ENCODE measurements at places on chromosomes 11 and 22.

- no peak for DNase-seq
Measured at GRCh38 chr11:41775296-41775695, 315.8 kb upstream of the LRRC4C start.

DNA sequence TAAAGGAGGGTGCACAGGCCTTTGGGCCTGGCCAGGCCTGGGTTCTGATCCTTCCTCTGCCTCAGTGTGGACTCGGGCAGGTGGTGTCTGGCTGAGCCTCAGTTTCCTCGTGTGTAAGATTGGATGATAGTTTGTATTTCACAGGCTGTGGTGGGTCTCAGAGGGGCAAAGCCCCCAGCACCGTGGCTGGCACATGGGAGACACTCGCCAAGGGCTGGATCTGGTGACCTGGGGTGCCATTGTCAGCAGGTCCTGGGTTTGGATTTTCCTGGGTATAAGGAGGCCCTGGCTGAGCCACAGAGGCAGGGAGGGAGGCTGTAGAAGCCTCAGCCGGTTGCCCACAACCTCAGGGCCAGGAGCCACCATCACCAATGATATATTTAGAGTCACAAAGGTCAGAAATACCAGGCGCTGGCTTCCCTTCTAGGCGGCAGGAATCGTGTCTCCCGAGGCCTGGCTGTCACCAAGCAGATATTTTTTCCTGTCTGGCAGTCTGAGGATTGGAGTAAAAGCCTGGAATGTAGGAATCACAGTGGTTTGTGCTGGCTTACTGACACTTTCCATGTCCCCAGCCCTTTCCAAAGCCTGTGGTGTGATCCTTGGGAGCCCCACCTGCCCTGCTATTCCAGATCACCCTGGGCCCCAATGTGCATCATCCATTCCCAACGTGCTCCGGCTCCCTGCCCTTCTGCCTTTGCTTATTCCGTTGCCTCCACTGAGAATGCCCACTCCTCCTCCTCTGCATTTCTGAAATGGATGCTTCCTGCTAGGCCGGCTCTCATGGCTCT, 15.6 kb downstream of the KCNC1 start:
- no peak for DNase-seq

DNA sequence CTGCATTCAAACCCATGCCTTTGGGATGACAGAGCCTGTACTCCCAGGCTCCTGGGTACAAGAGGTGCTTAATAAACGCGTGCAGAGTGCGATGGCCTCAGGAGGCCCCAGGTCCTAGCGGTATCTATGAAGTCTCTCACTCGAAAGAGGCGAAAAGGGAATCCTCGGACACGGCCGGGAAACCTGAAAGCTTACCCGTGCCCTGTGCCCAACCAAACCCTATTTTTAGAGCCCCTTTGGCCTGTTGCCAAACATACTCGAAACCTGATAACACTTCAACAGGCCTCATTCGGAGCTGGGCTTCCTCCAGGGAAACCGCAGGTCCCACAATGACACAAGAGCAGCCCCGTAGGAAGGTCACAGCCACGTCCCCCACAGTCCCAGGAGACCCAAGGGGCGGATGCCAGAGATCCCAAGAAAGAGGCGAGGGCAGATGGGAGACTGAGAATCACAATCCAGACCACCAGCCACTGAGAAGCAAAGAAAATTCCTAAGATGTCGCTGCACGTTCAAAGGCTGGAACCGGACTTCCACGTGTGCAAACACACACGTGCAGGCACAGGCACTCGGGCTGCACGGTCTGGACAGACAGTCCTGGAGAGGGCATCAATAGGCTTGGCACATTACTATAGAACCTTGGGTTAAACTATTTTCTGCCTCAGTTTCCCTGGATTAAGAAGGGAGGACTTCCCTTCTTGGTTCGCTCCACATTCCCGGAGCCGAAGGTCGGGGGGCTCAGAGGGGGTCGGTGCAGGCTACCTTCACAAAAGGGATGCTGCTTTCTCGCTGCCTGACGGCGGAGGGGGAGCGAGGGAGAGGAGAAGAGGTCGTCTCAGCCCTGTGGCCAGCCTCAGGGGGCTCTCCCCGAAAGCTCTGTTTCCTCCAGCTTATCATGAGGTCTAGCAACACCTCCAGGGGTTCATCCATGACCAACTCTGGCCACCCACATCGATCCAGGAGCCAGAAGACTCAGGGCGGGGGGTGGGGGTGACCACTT, 8.2 kb downstream of the PDGFB start:
- DNase-seq: peak; percentile 40

GRCh38 chr11:72924568-72925190, 110.5 kb downstream of the ATG16L2 start:
- DNase-seq: no peak

DNA sequence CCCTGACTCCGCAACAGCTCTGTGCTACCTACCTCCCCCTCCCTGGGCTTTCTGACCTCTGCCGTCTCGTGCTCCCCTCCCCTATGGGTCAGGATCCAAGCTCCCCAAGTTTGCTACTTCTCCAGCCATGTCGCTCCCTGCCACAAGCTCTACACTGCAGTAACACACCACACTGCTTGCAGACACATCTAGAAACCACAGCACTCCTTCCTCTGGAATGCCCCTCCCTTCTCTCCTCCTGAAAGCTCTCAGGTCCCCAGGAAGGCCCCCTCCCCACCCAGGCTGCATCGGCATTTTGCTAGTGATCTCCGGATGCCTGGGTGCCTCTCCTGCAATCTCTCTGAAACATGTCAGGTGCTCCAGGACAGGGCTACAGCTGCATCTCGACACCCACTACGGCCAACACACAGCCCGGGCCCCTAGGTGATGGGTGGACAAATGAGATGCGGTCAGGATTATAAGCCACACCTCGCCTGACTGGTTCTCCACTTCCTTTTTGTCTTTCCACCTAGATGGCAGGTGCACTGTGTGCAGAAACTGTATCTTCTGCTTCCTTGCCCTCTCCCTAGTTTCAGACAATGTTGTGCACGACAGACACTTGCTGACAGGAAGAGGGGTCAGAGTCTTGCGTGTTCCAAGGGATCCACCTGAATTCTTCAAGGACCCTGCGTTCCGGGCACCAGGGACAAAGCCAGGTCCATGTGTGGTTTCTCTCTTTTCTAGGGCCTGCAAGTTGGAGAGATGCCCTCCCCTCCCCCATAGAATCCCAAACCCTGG, 22.9 kb downstream of the RPUSD4 start:
- DNase-seq: no peak

DNA sequence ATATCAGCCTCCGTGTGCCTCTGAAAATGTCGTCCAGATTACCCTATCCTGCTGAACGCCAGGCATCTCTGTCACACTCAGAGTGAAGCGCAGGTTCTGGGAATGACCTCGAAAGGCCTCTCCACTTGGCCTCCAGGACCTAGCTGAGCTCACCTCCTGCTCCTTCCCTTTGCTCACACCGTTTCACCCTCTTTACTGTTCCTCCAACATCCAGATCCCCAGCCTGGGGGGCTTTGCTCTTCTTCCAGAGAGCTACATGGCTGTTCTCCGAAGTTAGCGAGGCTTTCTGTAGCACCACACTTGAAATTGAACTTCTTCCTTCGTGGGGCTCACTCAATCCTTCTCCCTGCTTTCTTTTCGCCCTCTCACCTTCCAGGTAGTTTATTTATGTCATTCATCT, 27.9 kb downstream of the GLB1L2 start:
- DNase-seq: no peak

DNA sequence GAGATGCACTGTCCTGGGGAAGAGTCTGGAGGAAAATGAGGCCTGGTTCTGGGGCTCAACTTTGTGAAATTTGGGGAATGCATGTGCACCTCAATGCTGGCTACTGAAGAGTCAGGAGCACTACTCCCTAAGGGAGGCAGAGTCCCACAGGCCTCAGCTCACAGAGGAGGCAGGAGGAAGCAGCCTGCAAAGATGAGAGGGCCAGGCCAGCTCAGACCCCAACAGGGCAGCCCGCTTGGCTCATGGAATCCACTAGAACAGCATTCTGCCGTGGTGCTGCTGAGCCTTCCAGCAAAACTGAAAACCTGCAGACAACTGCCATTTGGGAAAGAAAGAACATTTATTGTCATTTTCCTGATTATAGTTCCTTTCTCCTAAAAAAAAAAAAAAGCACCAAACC, 300.5 kb downstream of the CTTN start:
- DNase-seq: no peak

- no peak for DNase-seq
Measured at GRCh38 chr11:83663446-83663845, 377.3 kb upstream of the CCDC90B start.

- DNase-seq: no peak
Measured at GRCh38 chr11:8256271-8257002, 7.2 kb downstream of the LMO1 start.

- no peak for DNase-seq
Measured at GRCh38 chr22:38694049-38694448, 6.7 kb downstream of the JOSD1 start.
